ENCODE measurements at places on chromosomes 13 and 19.

DNA sequence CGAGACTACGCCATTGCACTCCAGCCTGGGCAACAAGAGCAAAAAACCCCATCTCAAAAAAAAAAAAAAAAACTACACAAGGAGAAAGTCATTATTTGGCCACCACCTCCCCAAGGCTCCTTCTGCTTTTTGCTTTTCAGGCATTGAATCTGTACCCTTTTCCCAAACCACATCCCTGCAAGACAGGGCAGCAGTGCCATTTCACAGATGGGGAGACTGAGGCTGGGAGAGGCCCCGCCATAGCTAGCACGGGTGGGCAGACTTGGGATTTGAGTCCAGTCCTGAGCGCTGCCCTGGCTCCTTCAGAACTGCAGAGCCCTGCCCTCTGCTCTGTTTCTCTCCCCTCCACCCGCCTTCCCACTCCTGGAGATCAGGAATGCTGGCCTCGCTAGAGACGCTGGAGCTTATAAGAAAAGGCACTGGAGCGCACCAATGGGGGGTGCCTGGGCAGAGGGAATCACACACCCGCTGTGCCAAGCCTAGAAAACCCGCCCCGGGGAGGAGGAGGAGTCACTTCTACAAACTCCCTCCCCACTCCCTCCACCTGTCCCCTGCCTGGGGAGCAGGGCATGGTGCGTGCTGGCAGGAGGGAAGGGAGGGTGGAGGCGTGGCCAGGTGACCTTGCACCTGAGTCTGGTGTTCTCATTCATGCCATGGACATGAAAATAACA, 17.6 kb downstream of the TJP3 start:
- DNase-seq = no peak

- DNase-seq = no peak
Observed at GRCh38 chr13:31986676-31987470, 44.7 kb upstream of the FRY start.

DNA sequence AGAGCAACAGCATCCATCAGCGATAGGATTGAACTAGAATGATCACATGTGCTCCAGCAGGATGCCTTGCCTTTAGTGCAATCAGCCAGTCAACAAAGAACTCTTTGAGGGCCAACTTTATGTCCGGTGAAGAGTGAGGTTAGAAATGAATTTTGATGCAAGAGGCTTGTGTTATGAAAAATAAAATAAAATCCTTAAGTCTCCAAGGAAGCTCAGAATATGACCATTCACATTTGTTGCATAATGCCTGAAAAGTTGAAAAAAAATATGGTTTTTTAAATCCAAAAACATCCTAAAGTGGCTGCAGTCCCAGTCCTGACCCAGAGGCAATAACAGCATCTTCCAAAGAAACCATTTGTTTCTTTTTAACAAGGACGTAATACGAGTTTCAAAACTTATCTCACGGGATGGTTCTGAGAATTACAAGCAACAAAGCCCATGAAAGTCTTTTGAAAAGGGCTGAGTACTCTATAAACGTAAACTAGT, 61.3 kb downstream of the DCLK1 start:
- DNase-seq = no peak

DNA sequence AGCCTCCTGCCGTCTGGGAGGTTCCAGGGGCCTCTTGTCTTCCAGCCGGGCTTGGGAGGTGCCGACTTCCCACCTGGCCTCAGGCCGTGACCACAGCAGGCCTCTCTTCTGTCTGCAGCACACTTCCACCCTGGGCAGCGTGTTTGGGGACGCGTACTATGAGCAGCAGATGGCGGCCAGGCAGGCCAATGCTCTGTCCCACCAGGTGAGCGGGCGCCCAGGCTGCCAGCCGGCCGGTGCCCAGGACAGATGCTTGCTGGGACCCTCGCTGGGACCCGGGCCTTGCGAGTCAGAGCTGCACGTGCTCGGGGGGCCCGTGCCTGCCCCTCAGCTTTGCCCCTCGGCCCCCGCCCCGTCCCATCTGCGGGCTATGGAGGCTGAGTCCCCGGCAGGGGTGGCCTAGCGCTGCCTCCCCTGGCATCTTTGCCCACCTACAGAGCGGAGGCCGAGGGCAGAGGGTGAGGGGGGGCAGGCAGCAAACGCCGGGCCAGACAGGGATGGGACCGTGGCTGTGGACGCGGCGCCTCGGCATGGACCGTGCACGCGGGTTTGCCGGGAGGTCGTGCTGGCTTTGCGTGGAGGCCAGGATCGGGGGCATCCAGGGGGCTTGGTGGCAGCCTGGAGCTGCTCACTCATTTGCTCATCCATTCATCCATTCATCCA, 16.2 kb downstream of the COMP start:
- DNase-seq = no peak

DNA sequence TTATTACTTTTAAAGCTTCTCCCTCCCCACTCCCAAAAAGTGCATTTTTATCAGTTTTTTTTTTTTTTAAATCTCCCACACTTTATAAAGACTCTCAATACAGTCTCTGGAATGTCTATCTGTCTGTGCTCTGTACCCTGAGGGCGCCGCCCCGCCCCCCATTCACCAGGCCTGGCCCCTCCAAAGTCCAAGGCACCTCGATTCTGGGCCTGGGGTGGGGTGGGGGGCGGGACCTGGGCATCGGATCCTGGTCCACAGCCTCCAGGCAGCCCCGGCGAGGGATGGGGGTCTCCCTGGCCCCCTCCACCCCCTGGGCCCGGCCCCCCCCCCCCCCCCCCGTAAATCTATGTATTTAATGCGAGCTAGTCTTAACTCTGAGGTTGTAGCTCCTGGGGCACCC, 23.3 kb downstream of the ZBTB7A start:
- DNase-seq = no peak

GRCh38 chr13:91119643-91120042, 227.8 kb upstream of the MIR17HG start:
- no peak for DNase-seq

DNA sequence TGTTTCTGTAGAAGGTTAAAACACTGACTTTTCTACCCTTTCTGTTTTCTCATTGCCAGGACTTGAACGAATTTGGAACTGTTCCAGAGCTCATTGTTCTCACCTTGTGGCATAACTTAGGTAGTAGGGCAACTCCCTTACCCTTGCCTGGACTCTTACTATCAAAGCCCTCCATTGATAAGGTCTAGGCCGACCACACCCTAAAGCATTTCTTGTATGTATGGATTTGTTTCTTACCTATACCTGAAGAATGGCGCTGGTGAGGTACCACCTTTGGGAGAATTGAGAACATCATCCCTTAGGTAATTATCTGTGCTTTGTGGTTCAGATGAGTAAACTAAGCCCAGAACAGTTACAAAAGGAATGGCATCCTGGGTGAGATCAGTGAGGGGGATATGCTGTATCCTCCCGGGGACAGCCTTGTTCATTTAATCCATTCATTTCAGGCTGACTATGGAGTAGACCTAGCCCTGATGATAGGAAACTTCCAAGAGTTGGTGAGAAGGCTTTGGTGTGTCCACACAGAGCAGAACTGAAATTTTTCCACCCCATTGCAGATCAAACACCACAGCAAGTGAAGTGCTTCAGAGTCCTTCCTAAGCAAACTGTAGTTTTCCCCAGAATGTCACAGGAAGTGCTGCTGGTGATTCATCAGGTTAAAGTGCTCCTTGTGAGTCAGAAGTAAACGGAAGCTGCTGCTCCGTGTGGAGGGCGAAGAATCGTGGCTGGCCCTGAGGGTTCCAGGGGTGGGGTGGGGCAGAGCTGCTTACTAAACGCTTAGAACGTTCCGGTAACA, 113.0 kb downstream of the TEX26 start:
- peak; percentile 56 for DNase-seq

- DNase-seq = no peak
Observed at GRCh38 chr19:40797963-40798682, 868 bp upstream of the EGLN2 start.

DNA sequence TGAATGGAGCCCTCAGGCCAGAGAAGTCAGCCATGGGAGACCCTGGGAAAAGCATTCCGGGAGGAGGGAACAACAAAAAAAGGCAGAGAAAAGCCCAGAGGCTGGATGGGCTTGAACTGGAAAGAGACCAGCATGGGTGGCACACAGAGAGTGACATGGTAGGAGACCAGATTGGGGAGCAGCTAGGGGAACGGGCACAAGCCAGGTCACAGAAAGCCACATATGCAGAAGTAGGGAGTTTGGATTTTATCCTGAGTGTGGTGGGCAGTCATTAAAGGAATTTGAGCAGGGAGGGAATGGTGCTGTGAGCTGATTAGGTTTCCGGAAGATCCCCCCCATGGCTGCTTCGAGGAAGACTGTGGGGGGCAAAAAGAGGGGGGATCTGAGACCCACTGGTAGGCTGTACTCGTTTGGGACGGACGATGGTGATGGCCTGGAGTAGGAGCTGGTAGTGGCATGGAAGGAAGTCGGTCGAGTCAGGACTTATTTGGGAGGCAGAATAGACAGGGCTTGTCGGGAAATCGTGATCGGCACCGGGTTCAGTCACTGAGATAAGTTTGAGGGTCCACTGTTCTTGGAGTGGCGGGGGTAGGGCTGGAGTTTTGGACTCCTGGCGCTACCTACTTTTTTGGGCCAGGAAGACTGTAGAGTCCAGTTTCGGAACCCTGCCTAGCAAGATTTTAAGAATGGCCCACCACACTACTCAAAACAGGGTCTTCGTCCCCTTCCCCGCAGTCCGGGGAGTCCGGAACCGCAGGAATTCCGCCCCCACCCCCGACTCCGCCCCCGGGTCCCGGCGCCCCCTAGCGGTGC, 949 bp downstream of the SERTAD1 start:
- DNase-seq = no peak

- DNase-seq = no peak
Observed at GRCh38 chr13:114069376-114070097, 62.9 kb downstream of the RASA3 start.

- DNase-seq = no peak
Observed at GRCh38 chr13:23620211-23620610, 50.0 kb downstream of the TNFRSF19 start.

DNA sequence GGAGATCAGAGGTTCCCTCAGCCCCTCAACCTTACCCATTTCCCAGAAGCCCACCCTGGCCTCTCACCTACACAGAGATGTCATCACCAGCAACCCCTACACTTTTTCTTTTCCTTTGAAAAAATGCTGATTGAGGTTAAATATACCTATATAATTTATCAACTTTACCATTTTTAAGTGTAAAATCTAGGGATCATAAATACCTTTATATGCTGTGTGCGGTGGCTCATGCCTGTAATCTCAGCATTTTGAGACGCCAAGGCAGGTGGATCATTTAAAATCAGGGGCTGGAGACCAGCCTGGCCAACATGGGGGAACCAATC, 3.1 kb downstream of the KIR2DL4 start:
- DNase-seq = no peak

- DNase-seq = no peak
Observed at GRCh38 chr13:73060251-73061160, 1.7 kb downstream of the KLF5 start.

GRCh38 chr19:46714444-46715106, 2.3 kb downstream of the PRKD2 start:
- DNase-seq = peak; percentile 35

DNA sequence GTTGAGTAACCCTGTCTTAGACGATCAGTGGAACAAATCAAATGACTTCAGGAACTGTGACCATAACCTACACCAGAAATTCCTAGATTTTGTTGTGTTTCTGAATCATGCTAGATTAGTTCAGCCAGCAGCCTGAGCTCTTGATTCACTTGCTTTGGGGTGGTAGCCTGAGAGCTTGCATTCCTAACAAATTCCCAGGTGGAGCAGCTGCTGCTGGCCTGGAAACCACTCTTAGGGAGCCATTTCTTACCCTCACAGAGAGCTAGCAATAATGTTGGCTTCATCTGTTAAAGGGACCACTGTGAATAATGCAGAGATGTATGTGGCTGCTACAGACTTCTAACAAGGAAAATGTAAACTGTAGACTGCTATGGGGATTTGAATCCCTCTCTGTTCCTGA, 388.1 kb upstream of the PRR20A start:
- no peak for DNase-seq

- no peak for DNase-seq
Observed at GRCh38 chr13:51552027-51552426, 32.2 kb upstream of the WDFY2 start.

GRCh38 chr19:18869023-18869618, 26.8 kb downstream of the CERS1 start:
- no peak for DNase-seq

- DNase-seq = peak; percentile 77
Observed at GRCh38 chr19:38361633-38362075, 12.7 kb upstream of the PSMD8 start.

DNA sequence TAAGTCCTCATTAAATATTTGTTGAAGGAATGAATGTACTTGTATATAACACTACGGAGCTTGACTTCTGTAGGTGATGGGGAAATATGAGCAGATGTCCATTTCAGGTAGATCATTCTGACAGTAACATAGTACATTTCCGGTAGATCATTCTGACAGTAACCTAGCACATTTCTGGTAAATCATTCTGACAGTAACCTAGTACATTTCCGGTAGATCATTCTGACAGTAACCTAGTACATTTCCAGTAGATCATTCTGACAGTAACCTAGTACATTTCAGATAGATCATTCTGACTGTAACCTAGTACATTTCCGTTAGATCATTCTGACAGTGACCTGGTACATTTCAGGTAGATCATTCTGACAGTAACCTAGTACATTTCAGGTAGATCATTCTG, 2.5 kb downstream of the PHF11 start:
- no peak for DNase-seq

DNA sequence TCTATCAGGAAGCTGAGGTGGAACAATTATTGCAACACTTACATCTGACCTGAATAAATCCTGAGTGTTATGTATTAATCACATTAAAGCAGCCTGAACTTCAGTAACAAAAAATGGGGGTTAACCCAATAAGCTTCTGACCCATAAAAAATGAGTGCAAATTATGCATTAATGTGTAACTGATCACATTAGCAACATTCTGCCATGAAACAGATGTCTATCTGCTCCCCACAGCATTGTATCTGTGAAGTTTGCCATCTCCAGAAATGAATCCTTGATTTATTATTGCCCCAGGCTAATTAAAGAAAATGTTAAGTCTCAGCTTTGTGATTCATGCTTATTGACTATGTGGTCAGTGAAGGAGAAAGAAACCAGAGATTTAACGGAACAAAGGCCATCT, 304.9 kb downstream of the PCDH20 start:
- DNase-seq = no peak

GRCh38 chr19:1001538-1002166, 1.4 kb downstream of the GRIN3B start:
- peak; percentile 49 for DNase-seq

- DNase-seq = no peak
Observed at GRCh38 chr19:40592170-40592569, 9.0 kb upstream of the LTBP4 start.

DNA sequence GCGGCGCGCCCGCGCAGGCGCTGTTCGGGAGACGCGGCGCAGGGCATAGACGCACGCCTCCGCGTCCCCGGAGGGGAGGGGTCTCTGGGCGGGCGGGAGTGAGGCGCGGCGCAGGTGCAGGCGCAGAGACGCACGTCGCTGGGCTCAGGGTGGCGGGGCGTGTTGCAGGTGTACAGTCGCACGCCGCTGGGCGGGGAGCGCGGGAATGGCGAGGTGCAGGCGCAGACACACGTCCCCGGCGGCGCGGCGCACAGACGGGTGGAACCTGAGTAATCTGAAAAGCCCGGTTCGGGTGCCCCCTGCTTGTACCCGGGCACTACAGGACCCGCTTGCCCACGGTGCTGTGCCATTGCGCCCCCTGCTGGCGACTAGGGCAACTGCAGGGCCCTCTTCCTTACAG, 44.7 kb downstream of the PLPP2 start:
- DNase-seq = no peak
